Peyer's patch (tissue), 4 donors: ENCODE measurements at places on chromosomes 1 and 21. TPM values are rescaled to one million over a fixed set of nuclear protein-coding genes. Genes with fewer than 3 reads are reported as not detected.

DNA sequence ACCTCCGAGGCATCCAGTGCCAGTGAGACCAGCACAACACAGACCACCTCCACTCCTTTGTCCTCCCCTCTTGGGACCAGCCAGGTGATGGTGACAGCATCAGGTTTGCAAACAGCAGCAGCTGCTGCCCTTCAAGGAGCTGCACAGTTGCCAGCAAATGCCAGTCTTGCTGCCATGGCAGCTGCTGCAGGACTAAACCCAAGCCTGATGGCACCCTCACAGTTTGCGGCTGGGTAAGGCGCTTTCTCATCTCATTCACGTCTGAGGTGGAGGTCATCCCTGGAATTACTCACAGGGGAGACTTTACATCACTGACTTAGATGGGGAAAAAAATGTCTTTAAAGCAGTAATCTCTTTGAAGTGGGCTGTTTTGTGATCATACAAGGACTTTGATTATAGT, 106.3 kb downstream of the CD247 start:
- no peak for DNase-seq

- peak; percentile 62 for DNase-seq
These were observed 54.9 kb downstream of the KCNK1 start for GRCh38 chr1:233668725-233669294.

- no peak for DNase-seq
These were observed 261.3 kb upstream of the CHRM3 start for GRCh38 chr1:239125027-239125426.

GRCh38 chr21:29385934-29386520, 87.3 kb downstream of the BACH1 start:
- DNase-seq: no peak

- DNase-seq: no peak
These were observed 96.2 kb upstream of the WLS start for GRCh38 chr1:68328490-68328889.

LHX8 gene
- total RNA-seq: not detected
